ENCODE measurements at places on chromosomes 11 and 22.

- no peak for DNase-seq
These were observed 778.3 kb upstream of the LRRC4C start for GRCh38 chr11:42237701-42238235.

- no peak for DNase-seq
These were observed 1.2 kb downstream of the NUP160 start for GRCh38 chr11:47846998-47847397.

GRCh38 chr11:15710580-15711275 is 596.0 kb downstream of the INSC start:
- DNase-seq, result no peak

- DNase-seq, result no peak
These were observed 3.1 kb upstream of the APOBEC3D start for GRCh38 chr22:39017596-39018365.

DNA sequence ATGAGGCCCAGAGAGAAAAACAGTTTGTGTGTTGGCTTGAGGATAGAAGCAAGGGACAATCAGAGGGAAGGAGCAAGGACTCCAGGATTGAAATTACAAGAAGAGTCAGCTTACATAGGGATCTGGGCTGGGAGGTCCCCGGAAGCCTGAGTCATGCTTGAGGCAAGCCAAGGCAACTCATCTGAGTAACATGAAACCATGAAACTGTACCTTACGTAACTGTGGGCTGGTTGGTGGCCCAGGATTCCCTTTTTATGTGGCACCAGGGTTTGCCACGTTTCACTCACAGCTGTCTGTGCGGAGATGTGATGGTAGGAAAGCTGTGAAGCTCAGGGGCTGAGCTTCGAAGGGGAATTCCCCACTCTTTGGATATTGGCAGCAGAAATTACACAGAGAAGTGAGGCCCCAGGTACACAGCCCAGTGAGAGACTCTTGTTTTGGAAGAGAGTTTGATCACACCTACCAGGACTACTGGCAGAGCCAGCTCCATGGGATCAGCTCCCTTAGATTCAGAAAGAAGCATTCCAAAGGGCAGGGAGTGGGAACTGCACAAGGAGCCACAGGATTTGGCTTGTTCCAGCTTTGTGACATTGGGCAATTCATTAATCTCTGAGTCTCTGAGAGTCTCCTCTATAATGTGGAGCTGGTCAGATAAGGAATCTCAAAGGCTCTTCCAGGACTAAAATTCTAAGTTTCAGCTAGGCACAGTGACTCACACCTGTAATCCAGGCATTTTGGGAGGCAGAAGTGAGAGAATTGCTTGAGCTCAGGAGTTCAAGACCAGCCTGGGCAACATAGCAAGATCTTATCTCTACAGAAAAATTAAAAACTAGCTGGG is 7.8 kb downstream of the SLC5A1 start:
- peak; percentile 53 for DNase-seq

DNA sequence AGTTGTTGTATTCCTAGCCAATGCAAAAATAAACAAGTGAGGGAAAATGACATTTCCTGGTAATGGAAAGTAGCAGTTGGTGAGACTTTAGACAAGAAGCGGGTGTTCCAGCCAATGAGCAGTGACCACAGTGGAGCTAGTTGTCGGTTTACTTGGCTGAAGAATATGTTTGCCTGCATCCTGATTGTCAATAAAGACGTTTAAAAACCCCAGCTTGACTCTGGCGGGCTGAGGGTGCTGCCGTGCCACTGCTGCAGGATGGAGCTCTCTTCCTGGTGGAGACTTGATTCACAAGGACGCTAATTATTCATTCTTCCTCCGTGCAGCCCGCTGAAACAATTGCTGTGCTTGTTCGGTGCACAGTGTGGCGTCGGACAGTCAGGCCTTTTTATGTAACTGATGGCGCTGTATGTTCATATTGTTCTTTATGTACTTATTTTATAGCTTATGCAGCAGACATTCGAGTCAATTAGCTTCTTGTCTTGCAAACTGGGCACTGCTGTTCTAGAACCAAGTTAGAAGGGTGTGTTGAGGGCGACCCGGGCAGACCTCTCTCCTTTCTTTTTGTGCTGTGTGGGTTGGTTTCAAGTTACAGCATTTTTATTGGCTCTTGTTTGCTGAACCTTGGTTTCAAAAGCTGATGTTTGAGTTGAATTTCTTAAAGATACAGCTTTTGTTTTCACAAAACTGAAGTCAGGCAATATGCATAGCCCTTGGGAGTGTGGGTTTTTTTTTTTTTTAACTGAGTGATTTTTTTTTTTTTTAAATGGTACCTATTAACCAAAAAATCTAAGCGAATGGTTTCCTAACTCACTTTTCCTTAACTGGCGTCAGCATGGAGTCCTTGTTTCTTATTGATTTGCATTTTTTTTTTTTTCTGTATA is 153.9 kb downstream of the TEAD1 start:
- peak; percentile 99 for DNase-seq

Measured in SK-MEL-5 (cell line).